ENCODE measurements at places on chromosomes 7 and 10.

- no peak for DNase-seq
Measured at GRCh38 chr10:16902606-16903005, 85.4 kb upstream of the RSU1 start.

GRCh38 chr10:114956466-114956865, 18.5 kb downstream of the TRUB1 start:
- peak; percentile 65 for DNase-seq

DNA sequence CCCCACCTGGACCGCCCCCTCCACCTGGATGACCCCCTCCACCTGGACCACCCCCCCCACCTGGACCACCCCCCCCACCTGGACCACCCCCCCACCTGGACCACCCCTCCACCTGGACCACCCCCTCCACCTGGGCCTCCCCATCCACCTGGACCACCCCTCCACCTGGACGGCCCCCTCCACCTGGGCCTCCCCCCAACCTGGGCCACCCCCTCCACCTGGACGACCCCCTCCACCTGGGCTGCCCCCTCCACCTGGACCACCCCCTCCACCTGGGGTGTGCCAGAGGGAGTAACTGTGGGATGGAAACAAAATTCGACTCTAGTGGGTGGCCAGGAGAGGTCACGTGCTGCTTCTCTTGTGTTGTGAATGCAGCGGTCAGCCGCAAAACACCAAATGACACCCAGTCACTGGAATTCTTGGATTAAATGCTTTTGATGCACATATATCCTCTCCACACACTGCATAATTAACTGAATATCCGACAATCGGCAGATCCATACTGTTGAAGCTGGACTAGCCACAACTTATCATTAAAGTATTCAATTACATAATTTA, 316.7 kb downstream of the PTPRN2 start:
- DNase-seq, result no peak

DNA sequence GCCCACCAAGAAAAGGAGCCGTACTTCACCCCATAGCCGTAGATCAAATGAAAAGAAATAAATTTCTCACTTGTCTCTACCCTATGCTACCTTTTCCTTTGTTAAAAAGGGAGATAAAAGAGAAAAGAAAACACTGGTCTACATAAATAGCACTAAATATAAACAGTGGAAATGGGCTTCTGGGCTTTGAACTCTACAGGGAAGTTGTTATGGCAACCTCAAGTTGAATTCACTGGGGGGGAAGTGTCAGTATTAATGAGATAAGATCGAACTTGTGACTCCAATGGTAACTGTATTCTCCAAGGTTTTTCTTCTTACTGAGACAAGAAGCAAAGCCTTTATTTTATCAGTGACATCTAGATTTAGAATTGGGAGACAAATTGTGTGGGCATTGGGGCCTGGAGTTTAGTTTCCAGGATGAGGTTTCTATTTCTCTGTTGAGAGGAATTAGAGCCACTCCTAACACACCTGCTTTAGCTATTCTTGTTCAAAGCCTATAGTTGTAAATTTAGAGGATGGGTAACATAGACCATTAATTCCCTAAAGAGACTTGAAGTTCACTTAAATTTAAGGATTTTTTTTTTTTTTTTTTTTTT, 604.3 kb upstream of the GALNT17 start:
- no peak for DNase-seq

DNA sequence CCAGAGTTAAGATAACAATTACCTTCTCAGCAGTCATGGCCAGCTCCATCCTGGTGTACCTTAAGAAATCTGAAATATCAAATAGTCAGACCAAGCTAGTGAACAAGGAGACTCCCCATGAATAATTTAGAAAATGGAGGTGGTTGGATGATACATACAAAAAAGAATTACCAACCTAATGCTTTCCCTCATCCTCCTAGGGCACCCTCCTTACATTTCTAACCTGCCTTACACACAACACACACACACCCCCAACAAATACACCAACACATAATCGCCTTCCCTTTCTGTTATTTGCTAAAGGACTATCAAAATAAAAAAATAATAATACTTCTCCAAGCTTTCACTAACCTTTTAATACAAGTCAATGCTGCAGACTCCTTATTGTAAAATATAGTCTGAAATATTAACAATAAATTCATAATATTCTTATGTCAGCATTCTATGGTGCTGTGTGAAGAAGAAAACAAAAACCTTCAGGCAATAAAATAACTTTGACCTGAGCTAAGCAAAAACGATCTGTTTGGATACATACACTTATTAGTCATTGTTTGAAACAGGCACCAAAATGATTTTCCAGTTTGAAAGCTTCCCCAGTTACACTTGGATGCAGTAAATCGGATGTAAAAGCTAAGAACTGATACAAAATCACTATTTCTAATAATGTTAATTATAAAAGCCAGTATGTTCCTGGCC, 3.4 kb downstream of the TWIST1 start:
- DNase-seq, result peak; percentile 51

DNA sequence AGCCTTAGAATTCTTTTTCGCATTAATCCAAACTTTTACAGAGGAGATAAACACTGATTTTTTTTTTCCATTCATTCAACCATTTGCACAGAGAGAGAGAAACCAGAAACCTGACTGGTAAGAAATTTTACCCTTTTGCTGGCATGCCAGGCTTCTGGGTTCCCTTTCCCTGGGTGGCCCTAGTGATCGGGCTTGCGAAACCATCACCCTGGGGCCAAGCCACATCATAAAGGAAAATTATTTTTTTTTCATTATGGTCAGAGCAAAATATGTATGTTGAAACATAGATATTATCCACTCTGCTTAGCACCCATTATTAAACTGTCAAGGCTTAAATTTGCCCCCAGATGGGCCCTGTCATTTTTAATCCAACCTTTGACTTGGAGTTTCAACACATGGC, 55.4 kb upstream of the INHBA start:
- peak; percentile 62 for DNase-seq

- peak; percentile 87 for DNase-seq
Measured at GRCh38 chr10:105950410-105950809, 1214.1 kb downstream of the SORCS1 start.

- DNase-seq, result peak; percentile 44
Measured at GRCh38 chr10:8069627-8070026, 15.1 kb downstream of the GATA3 start.

DNA sequence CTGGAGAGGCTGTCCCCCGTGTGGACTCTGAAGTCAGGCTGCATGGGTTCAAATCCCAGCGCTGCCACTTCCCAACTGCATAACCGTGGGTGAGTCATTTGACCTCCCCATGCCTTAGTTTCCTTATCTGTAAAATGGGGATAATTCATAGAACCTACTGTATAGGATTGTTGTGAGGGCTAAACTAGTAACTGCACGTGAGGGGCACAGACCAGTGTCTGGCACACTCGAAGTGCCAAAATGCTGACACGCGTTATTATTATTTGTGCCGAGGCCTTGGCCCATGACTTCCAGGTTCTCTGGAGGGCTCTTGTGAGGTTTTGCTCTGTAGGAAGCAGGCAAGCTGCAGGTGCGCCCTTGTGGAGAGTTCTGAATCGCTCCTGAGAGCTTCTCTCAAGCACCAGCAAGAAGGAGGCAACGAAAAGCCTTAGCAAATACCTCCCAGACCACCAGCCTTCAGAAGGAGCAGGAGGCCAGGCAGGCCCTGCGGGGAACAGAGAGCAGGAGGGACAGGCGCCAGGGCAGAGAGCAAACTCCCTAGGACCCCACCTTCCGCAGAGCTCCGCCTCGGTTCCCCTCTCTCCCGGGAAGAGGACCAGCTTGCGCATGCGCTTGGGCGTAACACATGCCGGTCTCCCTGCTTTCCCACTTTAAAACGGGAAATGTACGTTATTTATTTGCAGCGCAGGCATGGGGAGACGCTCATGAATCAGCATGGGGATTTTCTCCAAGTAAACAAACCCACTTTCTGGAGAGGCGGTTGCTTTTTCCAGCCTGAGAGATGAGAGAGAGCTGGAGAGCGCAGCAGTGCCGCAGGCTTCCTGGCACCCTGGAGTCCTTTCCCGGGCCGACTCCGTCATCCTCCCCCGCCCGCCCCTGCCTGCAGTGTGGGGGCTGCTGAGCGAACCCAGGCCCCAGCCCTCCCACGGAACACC, 39.6 kb downstream of the SORCS3 start:
- DNase-seq, result no peak

- no peak for DNase-seq
Measured at GRCh38 chr10:33938001-33938400, 603.5 kb upstream of the NRP1 start.

GRCh38 chr10:60424971-60425370, 35.3 kb upstream of the ANK3 start:
- no peak for DNase-seq

DNA sequence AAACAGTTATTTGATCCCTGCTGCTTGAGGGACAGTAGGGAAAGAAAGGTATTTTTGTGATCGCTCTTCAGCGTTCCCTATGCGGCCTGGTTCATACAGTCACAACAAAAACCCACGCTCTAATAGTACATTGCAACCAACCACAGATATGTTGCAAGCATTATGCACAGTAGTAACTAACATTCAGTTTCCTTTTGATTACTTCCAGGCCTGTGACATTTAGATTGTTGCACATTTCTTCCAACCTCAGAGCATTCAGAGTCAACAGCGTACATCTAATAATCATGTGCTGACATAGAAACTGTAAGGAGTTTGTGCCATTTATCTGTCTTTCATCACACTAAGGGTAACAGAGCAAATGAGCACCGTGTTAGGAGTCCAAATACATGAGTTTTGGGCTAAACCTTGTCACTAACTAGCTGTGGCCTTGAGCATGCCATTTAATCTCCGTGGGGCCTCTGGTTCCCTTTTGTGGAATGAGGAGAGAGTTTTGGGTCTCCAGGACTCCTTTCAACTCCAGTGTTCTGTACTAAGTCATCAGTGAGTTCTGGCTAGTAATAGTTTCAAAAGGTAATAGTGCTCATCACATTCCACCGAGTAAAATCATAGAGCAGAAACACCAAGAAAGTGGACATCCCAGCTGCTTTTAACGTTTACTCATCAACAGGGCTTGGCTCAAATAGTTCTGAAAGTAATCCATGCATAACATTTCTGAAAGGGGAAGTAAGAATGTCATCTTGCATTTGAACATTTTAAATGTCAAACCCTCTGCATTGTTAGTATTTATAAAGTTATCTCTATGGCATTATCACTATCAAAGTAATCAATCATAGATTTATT, 99.0 kb upstream of the FZD1 start:
- DNase-seq, result peak; percentile 91

DNA sequence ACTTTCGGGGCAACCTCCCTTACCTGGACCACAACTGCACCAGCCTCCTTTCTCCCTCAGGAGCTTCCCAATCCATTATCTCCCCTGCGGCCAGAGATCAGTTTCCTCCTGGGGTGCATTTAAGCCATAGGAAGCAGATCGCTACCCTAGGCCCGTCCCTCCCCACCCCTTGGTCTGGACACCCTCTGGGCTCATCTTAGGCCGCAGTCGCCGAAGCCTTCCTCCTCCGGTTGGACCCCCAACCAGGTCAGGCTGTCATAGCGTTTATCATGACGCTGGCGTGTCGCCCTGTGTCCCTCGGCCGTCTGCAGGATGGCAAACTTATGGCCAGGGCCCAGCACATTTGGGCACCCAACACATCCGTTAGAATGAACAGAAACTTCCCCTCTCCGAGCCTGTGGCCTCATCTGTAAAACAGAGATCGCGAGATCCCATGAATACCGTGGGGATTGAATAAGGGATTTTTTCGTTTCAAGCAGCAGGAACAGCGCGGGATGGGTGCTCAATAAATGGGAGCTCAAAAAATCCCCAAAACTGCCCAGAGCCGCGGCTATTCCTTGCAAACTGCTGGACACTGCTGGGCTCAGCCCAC, 669 bp upstream of the AP5Z1 start:
- DNase-seq, result peak; percentile 87

GRCh38 chr10:404346-404745, 269.1 kb downstream of the ZMYND11 start:
- DNase-seq, result peak; percentile 88

DNA sequence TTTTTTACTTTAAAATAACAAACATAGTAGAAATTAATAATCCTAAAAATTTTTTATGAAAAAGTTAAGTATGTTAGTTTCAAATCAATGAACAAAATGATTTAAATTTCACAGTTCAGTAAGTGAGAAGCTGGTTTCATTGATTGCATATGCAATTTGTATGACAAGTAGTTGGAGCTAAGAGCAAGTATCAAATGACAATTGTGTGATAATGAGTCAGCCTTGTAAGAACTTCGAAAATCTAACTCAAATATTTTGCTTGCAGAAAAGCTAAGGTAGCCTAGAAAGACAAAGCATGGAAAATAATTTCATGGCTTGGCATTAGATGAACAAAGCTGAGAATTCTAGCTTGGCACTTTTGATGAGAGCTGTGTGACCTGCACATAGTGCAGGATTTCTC, 111.5 kb downstream of the HDAC9 start:
- peak; percentile 52 for DNase-seq

GRCh38 chr10:130636313-130636930, 500.2 kb downstream of the GLRX3 start:
- DNase-seq, result no peak

DNA sequence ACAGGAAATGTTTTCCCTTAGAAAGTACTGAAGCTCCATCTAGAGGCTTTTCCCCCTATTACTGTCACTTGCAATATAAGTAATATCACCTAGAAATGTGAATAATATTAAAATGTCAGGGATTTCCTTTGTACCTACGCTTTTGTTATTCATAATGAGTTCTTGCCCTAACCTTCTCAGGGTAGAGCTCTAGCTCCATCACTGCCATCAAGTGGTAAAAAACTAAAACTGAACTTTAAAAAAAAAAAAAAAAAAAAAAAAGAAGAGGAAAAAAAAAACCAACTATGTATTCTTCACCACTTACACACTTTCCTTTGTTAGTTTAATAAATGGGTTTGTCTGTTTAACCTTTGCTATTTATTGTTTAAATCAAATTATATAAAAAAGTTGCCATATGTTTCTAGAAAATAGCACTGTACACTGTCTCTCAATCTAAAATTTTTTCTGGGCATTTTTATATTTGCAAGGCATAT, 49.9 kb downstream of the DNAJC1 start:
- DNase-seq, result peak; percentile 65

GRCh38 chr10:131312478-131312836, 936 bp upstream of the TCERG1L start:
- DNase-seq, result no peak

- DNase-seq, result no peak
Measured at GRCh38 chr7:138781004-138781403, 16.8 kb upstream of the TMEM213 start.
